ENCODE measurements at places on chromosomes 5 and 9.
A peak's percentile ranks its signal among the peaks of the same experiment; 100 is the strongest.

DNA sequence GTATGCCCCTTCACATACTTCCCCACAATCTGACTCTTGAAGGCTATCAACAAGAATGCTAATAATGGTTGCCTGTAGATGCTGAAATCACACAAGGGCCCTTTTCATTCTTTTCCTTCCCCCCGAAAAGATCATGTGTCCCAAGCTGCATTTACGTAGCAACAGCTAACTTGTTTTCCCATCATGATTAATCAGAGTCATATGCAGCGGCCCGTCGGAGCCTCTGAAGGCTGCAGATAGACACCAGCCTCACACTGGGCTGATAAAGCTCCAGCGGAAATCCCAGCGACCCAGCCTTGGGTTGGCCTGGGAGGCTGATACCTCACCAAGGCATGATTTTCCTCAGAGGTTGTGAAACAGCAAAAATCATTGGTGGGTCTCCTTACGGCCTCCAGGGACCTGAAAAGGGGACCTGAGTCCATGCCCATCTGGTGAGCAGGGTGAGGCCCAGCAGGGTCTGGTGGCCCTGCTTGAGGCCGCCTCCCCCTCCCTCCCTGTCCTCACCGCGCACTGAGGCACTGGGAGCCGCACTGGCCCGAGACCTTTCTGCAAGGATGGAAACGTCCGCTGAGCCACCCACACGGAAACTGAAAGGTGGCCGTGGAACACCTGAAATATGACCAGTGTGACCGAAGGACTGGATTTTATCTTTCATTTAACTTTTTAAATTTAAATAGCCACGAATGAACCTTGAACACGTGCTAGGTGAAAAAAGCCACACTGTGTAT, 114.2 kb upstream of the PHYKPL start:
- no peak for DNase-seq

DNA sequence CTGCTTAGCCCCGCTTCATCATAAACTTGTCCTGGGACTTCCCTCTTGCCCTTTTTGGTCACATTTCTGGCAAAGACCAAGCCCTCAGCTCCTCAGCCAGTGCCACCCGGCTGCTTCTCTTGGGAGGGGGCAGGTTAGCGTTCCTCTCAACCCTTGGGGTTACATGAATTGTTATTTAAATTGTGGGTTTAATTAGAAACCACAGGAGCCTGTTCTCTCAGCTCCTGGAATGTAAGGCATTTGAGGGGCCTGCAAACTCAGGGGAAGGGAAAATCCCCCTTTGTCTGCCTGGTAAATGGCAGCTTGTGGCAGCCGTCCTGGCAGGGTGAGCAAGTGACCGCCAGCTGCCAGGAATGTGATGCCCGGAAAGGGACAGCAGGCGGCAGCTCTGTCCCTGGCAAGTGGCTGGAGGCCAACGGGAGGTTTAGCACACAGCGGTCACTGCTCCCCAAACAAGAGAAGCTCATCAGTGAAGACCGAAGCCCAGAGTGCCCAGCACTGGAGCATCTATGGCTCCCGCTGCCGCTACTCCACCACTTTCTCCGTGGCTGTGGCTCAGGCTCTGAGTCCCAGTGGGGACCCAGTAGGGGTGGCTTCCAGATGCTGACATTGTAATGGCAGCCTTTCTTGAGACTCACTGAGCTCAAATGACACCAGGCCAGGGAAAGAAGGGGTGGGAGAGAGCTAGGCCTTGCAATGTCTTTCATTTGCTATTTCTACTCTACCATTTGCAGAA, 51.7 kb downstream of the SHB start:
- no peak for DNase-seq

GRCh38 chr9:125948887-125949596, 201.9 kb downstream of the PBX3 start:
- DNase-seq: no peak

GRCh38 chr9:113913426-113914195, 37.5 kb downstream of the ZNF618 start:
- no peak for DNase-seq

GRCh38 chr9:114905170-114905940, 25.0 kb downstream of the TNFSF8 start:
- DNase-seq: no peak

DNA sequence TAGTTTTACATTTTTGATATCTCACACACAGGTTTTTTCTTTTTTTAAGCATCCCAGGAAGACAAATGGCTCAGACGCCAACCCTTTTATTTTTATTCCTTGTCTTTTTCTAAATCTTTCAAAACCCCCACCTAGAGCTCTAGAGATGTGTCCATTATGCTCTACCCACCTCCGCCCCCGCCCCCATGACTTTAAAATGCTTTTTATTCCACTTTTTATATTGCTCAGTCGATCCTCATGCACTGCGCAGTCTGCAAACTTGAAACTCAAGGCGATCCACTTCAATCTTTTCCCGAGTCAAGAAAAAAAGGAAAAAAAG, 411 bp upstream of the MAT2B start:
- no peak for DNase-seq

DNA sequence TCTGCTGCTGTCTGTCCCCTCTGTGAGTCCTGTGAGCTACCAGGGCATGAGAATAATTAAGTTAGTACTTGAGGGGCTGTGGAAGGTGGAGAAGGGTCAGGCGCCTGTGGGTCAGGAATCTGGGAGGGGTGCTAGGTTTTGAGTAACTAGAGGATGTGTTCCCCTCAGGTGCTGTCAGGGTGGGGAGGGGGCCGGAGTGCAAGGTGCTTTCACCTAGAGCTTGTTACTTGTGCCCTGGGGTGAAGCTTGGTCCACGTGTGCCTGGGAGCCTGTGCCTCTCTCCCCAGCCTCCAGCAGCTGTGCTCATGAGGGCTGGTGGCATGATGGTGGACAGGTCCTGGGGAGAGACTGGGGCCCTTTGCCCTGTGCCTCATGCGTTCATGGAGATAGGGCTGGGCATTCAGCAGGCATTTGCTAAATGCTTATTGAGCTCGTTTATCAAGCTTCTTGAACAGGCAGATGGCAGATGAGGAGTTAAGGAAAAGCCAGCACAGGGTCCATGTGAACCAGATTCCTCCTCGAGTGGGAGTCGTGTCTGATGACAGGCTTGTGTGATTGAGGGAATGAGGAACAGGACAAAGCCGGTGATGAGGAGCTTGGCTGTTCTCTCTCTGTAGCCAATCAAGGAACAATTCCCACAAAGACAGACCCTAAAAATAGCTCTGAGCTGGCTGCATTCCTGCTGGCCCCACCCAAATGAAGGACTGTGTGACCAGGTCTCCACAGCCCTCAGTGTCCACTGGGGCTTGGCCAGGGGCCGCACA, 40.9 kb downstream of the CACNA1B start:
- DNase-seq: no peak

- peak; percentile 27 for DNase-seq
These were observed 26.1 kb upstream of the CKMT2 start for GRCh38 chr5:81207009-81207408.

- DNase-seq: no peak
These were observed 38.8 kb downstream of the MUSK start for GRCh38 chr9:110707419-110707818.

- DNase-seq: no peak
These were observed 77.5 kb upstream of the OLFM1 start for GRCh38 chr9:135009794-135010585.

DNA sequence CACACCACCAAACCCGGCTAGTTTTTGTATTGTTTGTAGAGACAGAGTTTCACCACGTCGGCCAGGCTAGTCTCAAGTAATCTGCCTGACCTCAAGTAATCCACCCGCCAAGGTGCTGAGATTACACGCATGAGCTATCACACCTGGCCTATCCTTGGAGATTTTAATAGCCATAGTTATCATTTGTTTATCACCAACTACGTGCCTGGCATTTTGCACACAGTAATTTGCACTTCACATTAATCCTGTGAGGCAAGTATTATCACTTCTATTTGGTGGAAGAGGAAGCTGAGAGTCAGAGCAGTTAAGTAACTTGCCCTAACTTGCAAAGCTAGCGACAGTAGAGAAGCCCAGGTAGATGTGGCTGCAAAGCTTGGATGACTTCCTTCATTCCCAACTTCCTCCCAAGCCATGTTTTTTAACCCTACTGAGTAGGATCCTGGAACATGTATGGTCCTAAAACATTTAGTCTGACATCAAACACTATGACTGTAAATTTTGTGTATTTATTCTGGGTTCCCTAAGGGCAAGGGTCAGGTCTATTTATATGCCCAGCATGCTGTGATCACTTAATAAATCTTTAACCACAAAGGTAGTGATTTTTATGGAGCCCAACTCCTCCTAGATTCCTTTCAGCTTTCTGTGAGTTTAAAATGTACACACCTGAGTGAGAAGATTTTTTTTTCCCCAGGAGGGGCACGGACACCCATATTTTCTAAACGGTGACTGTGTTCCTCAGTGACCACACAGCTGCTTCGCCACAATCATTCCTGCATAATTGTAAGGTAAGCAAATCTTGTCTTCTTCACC, 100.2 kb upstream of the RAI14 start:
- peak; percentile 64 for DNase-seq

DNA sequence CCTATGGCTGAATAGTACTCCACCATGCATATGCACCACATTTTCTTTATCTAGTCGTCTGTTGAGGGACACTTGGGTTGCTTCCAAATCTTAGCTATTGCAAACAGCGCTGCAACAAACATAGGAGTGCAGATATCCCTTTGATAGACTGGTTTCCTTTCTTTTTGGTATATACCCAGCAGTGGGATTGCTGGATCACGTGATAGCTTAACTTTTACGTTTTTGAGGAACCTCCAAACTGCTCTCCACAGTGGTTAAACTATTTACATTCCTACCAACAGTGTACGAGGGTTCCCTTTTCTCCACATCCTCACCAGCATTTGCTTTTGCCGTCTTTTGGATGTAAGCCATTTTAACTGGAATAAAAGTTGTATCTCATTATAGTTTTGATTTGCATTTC, 142.6 kb downstream of the TARS1 start:
- no peak for DNase-seq

GRCh38 chr9:108565651-108566378, 290.0 kb downstream of the ACTL7B start:
- DNase-seq: peak; percentile 87

- DNase-seq: no peak
These were observed 39.5 kb downstream of the CXXC5 start for GRCh38 chr5:139687656-139688055.

DNA sequence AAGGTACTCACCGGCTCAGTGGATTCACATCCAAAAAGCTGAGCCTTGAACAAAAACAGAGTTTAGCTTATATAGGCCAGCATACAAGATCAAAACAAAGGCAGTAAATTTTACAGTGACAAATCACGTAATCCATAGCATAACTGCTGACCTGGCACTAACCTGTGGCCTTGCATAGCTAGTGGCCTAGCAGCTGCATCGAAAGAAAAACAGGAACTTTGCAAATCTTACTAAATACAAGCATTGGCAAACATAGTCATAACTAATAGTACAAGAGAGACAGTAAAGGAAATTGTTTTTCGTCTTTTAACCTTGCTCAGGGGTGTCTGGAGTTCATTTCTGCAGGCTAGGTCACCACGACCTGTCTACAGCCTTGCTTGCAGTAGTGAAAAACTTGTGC, 4.8 kb downstream of the HSDL2 start:
- no peak for DNase-seq

GRCh38 chr9:86893811-86894490, 53.4 kb downstream of the GAS1 start:
- no peak for DNase-seq

DNA sequence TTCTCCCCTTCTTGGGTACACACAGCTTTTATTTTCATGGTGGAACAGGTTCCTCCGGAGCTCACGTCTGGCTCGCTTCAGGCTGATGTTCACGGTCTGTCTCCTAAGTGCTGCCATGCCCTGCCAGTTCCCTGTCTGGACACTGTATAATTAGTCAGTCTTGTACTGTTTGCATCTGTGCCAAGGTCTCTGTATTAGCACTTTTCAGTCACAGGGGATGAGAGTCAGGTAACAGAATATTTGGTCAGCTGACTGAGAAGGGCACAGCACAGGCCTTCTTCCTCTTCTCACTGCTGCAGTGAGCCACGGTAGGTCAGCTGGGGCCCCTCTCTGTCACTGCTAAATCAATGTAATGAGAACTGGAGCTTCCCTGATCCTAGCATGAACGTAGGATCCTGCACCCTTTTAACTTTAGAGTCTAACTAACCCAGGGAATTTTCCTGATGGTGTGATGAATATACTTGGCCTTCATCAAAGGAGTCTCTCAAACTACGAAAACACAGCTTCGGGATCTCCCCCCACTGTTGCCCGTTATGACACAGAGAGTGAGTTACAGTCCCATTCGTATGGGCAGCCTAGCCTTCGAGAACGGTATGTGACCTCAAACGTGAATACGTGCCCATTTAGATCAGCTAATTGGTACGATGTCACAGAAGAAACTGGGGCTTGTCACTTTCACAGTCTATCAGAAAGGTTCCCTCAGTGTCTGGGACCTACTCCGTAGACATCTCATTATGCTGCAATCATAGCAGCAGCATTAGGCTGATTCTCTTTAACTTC, 354.1 kb upstream of the RFX3 start:
- peak; percentile 74 for DNase-seq

DNA sequence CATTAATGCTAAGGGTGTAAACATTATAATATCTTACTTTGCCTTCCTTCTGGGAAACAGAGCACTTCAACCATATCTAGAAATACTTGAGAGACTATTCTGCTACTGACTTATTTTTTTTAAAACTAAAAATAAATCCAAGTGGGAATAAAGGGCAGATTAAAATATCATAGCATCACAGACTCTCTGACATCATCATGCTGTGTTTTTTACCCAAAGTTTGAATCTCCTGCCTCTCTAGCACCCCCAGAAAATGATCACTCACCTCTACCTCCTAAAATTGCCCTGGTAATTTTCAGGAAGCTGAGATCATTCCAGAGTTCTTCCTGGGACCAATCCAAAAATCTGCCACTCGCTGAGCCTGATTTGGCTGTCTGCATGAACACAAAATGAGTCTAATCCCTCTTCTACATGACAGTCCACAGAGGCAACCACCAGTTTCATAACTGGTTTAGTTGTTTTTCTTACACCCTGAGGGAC, 813.8 kb upstream of the DMAC1 start:
- no peak for DNase-seq

DNA sequence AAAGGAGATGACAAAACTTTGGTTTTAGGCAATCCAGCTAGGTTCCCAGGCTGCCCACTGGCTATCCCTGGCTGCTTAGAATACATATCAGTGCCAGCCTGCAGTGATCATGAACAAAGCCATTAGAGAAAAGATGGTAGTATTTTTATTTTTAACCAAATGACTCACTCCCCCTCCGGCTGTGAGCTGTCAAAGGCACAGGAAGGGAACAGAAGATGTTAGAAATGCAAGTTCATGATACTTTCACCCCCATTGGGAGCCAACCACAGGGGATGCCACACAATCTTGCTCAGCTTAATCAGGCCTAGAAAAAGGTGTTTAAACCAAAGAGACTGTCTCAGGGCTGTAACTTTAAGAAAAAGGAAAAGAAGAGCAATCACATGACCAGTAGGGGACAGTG, 70.3 kb upstream of the ASTN2 start:
- DNase-seq: no peak

DNA sequence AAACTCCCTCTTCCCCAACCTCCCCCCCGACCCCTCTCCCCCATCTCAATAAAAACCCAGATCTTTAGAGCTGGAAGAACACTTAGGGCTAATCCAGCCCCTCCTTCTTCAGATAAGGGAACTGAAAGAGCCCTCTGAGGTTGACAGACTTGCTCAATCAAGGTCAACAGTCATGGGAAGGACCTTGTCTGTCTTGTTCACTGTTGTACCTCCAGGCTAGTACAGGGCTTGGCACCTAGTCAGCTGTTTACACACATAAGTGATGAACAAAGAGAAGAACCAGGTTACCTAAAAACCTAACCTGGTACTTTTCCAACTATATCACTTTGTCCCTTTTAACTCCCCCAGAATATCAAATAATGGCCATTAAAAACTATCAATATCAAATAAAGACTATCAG, 2.4 kb downstream of the TTC39B start:
- peak; percentile 1 for DNase-seq

Data from DMS53 (cell line).